ENCODE measurements at places on chromosomes 6 and 20.

DNA sequence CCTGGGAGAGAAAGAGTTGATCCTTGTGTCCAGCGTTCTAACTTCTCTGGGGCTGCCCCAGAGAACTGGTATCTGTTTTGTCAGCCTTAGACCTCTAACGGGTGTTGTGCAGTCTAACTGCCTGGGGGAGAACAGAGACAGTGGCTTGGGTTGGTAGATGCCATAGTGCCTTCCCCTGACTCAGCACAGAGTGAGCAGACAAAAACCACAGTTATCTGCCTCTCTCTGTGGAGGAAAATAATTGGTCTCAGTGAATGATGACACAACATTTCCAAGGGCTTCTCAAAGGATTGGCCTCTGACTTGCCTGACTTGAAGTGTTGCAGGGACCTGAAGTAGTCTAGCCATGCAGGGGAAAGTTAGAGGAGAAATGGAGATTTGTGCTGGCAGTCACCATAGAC is 226.2 kb upstream of the MAN1A1 start:
- no peak for DNase-seq

- no peak for DNase-seq
Measured at GRCh38 chr6:130796313-130796905, 30.8 kb upstream of the SMLR1 start.

GRCh38 chr6:12844284-12845223 is 128.0 kb downstream of the PHACTR1 start:
- DNase-seq: no peak

DNA sequence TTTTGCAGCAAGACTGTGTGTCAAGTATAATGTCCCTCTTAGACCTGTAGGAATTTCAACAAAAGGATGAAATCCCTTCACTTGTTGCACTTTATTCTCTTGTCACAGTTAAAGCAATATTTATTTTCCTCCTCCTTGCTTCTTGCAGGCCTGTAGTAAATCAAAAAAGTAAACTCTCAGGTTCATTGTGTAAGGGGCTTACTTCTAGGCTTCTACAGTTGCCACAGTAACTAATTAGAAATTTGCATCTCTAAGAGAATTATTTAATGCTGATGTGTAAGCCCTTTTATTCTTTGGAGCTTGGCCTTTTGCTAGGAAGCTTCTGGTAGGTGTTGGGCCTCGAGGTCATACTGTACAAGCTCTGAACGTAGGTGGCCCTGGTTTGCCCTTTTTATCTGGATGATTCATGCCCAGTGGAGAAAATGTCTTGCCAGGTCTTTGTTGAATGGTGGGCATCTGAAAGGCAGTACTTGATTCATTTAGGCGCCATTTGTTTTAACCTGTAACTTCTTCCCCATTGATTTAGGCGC is 47.4 kb upstream of the OLIG3 start:
- DNase-seq: no peak

- DNase-seq: no peak
Measured at GRCh38 chr20:59576216-59576953, 28.0 kb upstream of the PHACTR3 start.

DNA sequence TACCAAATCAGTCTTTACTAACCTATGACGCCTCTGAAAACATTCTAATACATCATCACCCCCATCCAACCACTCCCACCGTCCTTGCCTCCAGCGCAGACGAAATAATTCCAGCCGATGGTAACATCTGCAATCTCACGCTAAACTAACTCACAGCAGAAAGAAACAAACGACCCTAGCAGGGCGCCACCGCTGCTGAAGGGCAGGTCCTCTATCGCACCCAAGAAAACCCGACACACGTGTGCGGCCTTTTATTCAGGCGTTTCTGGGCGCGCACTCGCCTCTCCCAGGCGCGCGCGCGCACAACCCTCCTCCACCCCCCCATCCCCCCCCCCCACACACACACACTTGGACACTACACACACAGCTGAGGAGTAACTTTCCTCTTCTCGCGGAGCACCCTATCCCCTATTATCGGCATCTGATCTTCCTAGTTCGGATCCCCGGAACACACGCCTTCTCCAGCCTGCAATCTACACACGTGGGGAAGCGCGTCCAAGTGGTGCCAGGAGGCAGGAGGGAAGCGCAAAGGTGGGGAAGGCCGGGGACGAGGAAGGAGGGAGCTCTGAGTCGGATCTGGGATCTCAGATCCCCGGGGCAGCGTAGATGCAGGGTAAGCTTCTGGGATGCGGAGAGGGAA is 1.4 kb downstream of the GFOD1 start:
- peak; percentile 60 for DNase-seq

- no peak for DNase-seq
Measured at GRCh38 chr6:47922391-47922790, 140.6 kb downstream of the OPN5 start.

DNA sequence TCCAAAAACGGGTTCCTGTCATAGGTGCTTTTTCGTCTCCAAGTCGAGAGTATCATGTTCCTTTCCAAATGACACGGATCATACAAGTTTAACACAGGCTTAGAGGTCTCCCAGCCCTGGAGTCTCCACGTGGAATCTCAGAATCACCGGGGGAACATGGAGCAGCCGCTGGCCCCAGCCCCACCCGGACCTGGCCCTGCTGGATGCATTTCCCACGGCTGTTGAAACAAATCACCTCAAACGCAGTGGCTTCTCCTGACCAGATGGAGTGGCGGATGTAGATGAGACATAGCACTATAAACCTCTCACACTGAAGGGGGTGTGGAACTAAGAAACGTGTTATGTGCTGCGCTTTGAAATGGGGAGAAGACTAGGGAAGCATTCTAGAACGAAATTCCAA is 70.0 kb upstream of the FRMD1 start:
- DNase-seq: no peak

- peak; percentile 31 for DNase-seq
Measured at GRCh38 chr6:106334646-106335448, 9.3 kb upstream of the ATG5 start.

DNA sequence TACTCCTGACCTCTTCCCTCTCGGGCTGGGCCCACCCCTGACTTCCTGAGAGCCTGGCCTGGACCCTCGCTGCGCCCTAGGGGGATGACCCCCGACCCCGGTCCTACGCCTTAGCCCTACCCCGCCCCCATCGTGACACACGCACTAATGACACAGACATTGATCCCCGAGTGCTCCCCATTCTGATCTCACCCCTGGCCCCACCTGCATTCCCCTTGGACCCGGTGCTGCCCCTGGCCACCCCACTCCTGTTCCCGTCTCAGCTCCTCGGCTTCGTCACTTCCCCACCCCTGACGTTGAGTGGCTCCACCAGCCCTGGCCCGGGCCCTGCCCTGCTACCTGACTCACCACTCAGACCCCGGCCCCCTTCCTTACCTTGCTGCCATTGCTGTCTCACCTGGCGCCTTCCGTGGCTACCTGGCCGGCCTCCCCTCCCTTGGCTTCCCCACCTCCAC is 12.1 kb downstream of the RBCK1 start:
- DNase-seq: no peak

GRCh38 chr6:13536796-13537526 is 37.4 kb upstream of the SIRT5 start:
- DNase-seq: no peak

Measured in left ventricle myocardium superior (tissue), 1 donor.